ENCODE measurements at places on chromosomes 5 and 9.

GRCh38 chr9:28267351-28267750 is 694.1 kb upstream of the C9orf72 start:
- DNase-seq: no peak

DNA sequence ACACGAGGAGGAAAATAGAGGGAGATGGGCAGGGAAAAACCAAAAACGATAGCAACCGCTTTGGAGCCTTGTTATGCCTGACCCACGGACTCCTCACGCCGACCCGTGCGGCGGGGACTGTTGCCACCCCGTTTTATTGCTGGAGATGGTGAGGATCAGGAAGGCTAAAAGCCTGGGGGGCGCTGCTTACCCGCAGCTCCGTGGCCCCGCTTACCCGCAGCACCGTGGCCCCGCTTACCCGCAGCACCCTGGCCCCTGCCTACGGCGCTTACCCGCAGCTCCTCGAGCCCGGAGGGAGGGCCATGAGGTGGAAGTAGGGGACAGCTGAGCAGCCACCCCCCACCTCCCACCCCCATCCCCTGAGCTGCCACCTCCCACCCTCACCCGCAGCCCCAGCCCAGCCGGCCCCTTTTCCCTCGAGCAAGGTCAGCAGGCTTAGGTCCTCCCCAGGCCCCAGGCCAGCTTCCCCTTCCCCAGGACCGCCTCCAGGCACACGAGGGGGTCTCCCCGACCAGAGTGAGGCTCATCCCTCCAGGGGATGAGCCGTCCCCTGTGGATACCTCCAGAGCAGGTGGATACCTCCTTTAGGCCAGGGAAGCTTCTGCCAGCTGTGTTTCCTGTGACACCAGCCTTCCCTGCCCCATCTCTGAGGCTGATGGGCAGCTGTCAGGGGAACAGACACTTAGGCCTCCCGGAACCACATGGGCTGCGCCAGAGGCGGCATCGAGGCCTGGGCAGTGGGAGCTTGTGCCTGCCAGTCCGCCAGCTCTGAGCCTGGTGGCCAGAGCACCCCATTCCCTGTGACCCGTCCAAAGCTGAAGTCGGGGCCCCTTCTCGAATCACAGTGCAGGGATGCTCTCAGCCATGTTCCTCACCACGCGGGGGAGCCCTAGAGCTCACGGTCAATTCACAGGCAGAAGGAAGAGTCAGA is 92.3 kb downstream of the LMX1B start:
- no peak for DNase-seq

GRCh38 chr5:69187342-69187741 is 2.0 kb upstream of the CENPH start:
- DNase-seq: no peak

GRCh38 chr9:125430161-125431011 is 168.8 kb downstream of the GAPVD1 start:
- no peak for DNase-seq

DNA sequence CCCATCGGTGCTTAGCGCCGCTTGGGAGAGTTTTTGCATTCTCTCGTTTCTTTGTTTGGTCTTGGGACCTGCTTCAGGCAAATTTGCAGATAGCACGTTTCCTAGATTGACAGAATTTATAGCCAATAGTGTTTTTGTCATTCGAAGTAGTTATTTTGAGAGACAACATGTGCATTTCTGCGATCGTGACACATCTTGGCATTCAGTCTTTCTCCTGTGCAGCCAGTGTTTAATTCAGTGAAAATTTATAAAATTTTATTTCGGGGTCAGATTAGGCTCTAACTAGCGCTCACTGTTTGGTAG is 830 bp downstream of the PRRC1 start:
- DNase-seq: no peak

DNA sequence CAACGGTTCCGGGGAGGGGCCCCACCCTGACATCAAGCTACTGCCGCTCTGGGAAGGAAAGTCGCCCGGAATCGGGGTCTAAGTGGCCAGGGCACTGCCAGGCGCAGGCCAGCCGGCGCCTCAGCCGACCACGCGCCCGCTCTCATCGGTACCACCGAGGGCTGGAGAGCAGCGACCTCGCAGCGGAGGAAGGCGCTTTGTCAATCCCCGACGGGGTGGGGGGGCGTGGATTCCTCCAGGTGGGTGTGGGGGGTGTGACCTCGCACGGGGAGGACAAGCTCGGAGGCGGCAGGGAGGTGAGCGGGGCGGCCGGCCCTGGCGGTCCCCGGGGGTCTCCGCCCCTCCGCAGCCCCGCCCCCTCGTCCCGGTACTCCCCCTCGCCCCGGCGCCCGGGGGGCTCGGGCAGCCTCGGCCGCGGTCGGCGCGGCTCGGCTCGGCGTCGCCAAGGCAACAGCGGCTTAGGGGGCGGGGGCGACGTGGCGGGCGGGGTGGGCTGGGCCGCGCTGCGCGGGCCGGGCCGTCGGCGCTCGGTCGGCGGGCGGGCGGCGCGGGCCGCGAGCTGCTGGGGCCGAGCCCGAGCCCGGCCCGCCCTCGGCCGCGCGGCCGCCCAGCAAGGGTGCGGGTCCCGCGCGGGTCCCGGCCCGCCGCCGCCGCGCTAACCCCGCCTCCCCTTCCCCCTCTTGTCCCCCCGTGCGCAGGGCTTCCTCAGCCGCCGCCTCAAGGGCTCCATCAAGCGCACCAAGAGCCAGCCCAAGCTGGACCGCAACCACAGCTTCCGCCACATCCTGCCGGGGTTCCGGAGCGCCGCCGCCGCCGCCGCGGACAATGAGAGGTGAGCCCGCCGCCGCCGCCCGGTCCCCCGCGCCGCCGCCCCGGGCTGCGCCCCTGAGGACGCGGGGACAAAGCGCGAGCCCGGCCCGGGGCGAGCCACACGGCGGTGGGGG is 47.5 kb downstream of the DAB2IP start:
- no peak for DNase-seq

- DNase-seq: no peak
Measured at GRCh38 chr9:37555786-37556185, 20.4 kb downstream of the FBXO10 start.

DNA sequence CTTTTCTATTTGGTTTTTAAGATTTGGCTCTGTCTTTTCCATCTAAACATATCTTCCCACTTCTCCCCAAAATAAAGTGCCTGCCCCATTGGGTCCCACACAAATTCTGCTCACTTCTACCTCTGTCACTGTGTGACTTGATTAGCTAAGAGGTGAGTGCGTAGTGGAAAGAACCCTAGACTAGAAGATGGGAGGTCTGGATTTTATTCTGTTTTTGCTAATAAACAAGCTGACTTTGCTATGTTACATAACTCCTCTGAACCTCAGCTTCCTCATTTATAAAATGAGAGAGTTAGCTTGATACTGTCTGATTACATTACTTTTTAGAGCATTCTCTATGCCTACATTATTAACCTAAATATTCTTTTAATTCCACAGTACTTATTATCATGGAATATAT is 51.3 kb upstream of the PTGER4 start:
- no peak for DNase-seq

DNA sequence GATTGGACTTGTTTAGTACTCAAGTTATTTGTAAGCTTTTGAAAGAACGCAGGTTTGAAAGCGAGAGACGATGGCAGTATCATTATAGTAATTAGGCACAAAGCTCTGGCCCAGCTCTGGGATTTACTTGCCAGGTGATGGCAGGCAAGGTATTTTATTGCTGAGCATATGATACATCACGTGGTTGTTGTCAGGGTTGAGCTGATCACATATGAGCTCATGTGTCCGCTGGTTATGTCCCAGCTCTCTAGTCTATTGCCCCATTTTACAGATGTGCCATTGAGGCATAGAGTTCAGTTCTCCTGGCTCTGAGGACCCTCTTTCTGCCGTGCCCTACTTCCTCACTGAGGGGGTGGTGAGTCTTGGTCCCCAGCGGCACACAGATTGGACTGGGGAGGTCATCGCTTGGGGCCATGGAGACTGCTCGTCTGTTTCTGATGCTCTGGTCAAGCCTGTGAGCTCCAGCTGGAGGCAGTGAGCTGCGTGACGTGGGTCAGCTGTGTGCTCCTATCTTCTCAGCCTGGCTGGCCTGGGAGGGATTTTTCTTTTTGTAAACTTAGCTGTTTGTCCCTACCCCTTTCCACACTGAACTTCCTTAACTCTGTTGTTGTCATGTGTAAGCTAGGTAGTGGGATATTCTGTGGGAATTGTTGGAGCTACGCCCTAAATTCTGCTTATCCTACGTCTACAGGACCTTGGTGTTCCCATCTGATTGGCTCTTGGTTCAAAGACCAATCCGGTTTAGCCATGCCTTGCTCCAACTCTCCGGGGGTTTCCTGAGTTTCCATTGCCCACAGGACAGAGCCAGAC is 2.2 kb downstream of the NXNL2 start:
- DNase-seq: no peak

GRCh38 chr5:134851307-134851923 is 5.6 kb downstream of the C5orf24 start:
- DNase-seq: no peak

DNA sequence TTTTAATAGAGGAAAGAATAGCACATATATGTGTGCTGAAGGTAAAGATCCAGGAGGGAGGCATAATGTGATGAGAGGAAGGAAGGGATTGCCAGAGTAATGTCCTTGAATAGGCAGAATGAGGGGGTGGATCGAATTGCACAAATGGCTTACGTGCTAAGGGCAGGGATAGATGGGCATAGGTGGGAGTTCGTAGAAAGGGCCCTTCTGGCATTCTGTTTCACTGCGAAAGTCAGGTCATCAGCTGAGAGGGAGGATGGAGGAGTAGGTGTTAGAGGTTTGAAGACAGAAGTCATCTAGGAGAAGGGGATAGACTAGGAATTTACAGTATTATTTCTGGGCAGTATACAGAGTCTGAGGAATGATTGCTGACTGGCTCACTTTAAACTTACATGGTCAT is 32.1 kb downstream of the CNOT6 start:
- no peak for DNase-seq

- DNase-seq: no peak
Measured at GRCh38 chr5:5483350-5483749, 60.9 kb downstream of the ICE1 start.

DNA sequence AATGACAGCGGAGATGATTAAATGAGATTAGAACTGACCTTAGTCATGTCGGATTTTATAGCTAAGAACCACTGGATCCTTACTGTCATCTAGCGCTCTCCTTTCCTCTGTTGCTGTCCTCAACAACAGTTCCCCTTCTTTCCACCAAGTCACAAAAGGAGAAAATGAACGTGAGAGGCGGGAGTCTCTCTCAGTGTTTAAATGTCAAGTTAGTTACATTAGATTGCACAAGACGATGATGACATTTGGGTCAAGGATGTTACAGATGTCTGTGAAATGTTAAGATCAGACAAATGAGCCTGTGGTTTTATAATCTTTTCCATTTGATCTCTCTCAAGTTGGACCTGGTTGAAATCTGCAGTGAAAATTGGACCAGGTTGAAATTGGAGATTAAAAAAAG is 53.5 kb downstream of the FBXO38 start:
- no peak for DNase-seq

- DNase-seq: no peak
Measured at GRCh38 chr5:173697931-173698579, 81.6 kb upstream of the BOD1 start.

DNA sequence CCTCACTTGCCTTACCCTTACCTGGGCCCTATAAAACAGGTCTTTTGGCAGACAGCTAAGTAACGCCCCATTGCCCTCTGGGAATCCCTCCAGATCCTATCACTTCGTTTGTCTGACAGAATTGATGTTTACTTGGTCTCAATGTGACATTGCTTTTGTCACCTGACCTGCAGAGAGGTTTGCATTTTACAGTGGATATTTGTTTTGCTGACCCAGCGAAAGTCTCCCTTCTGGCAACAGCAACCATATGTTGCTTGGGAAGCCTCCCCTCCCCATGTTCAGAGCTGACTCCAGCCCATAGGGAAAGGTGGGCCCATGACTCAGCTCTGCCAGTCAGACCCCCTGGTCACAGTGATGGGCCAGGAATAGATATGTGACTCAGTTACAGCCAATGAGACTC is 54.0 kb upstream of the LARP1 start:
- DNase-seq: no peak

DNA sequence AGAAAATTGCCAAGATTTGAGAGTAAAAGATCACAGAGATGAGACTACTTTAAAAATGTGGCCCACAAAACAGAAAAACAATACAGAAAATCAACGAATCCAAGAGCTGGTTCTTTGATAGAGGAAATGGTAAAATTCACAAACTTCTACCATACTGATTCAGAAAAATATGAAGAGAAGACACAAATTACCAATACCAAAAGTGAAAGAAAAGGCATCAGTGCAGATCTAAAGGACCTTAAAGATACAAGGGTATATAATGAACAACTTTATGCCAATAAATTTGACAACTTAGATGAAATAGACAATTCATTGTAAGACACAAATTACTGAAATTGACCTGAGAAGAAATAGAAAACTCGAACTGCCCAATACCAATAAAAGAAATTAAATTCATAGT is 24.4 kb upstream of the SLC1A1 start:
- DNase-seq: no peak

- no peak for DNase-seq
Measured at GRCh38 chr5:65151614-65152013, 330.1 kb downstream of the ADAMTS6 start.

DNA sequence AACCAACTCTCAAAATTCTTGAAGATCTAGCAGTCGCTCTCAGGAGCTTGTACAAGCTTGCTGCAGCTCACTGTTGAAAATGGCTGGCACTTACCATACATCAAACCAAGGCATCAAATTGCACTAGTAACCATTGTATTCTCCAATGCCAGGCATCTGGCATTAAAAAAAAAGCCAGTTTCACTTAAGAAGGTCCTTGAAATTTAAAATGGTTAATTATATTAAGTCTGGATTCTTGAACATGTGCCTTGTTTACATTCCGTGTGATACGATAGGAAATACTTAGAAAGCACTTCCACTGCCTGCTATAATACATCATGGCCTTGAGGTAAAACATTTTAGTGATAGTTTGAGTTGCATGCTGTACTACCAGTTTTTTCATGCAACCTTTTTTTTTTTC is 300.7 kb downstream of the KDM4C start:
- no peak for DNase-seq

- DNase-seq: no peak
Measured at GRCh38 chr9:132571806-132572600, 10.4 kb upstream of the BARHL1 start.

GRCh38 chr5:72166070-72166979 is 59.0 kb downstream of the MAP1B start:
- no peak for DNase-seq

DNA sequence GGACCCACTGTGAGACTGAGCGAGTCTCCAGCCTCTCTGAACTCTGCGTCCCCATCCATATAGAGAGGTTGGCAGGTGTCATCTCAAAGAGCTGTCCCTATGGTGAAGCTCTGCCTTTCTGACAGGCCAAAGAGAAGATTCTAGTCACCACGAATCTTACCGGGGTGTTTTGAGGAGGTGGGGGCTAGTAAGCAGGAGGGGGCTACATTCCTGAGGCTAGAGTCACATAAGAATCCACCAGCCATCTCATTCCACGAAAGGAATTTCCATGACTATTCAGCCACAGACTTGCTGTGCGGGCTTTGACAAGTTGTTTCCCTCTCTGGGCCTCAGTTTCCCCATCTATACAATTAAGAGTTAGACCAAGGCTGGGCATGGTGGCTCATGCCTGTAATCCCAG is 16.3 kb downstream of the PDGFRB start:
- DNase-seq: no peak

GRCh38 chr5:119358901-119359603 is 3.2 kb downstream of the TNFAIP8 start:
- DNase-seq: no peak

GRCh38 chr9:15227491-15227890 is 79.5 kb downstream of the TTC39B start:
- no peak for DNase-seq

GRCh38 chr5:157554179-157555036 is 21.2 kb downstream of the ADAM19 start:
- no peak for DNase-seq

GRCh38 chr9:130319300-130319699 is 53.7 kb downstream of the HMCN2 start:
- DNase-seq: no peak

- DNase-seq: no peak
Measured at GRCh38 chr9:123550797-123551196, 194.8 kb downstream of the CRB2 start.

Data from left renal pelvis (tissue), 4 donors.